Colonic mucosa (tissue), 4 donors: ENCODE measurements at places on chromosomes 4 and X.

- no peaks in the 10 kb centered on the region for H3K36me3 ChIP-seq
- peaks cover 19% of the 10 kb centered on the region for H3K4me1 ChIP-seq
- peak; percentile 38 for DNase-seq
- H3K27me3 ChIP-seq: no peaks in the 10 kb centered on the region
- peak overlapping the region; percentile 96 for H3K4me3 ChIP-seq
- H3K27ac ChIP-seq: peak overlapping the region; percentile 91
Observed at GRCh38 chr4:930028-930551, 2.0 kb downstream of the GAK start.

DNA sequence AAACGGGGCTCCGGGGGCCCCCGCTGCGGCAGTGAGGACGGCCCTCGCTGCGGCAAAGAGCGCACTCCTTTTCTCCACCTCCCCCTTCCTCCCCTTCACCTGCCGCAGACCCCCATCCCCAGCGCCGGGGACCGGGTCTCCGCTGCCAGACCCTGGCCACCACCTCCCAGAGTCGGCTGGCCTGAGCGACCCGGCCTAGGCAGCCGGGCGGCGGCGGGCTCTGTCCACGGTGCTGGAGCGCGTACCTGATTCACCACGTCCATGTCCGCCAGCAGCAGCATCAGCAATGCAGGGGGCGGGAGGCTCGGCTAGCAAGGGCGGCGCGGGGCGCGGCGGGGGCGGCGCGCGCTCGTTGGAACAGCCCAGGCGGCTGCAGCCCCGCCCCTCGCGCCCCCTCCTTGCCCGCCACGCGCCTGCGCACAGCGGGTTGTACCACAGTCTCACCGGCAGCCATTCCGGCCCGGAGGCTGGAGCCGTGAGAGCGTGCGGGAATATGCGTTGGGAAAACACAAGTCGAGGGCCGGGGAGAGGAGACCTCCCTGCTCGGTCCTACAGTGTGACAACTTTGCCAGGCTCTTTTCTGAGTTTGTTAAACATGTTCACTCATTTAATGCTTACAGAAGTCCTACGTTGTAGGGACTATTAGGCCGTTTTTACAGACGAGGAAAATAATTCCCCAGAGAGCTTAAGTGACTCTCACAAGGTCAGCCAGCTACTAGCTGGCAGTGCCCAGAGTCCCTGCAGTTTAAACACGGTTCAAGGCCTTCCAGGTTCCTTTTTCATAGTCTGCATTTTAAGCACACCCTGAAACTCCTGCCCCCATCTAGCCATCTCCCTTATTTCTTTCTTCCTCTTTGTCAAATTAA, at the start of gene SYP:
SYP (minus strand) TSS at position 288 of the 866 bp plus-strand sequence; CDS start at position 281, 7 bp downstream.
- DNase-seq: peak; percentile 87
- no peak within 1 kb of the TSS for H3K27ac ChIP-seq
- H3K27me3 ChIP-seq: no peaks in the 10 kb centered on the region

DNA sequence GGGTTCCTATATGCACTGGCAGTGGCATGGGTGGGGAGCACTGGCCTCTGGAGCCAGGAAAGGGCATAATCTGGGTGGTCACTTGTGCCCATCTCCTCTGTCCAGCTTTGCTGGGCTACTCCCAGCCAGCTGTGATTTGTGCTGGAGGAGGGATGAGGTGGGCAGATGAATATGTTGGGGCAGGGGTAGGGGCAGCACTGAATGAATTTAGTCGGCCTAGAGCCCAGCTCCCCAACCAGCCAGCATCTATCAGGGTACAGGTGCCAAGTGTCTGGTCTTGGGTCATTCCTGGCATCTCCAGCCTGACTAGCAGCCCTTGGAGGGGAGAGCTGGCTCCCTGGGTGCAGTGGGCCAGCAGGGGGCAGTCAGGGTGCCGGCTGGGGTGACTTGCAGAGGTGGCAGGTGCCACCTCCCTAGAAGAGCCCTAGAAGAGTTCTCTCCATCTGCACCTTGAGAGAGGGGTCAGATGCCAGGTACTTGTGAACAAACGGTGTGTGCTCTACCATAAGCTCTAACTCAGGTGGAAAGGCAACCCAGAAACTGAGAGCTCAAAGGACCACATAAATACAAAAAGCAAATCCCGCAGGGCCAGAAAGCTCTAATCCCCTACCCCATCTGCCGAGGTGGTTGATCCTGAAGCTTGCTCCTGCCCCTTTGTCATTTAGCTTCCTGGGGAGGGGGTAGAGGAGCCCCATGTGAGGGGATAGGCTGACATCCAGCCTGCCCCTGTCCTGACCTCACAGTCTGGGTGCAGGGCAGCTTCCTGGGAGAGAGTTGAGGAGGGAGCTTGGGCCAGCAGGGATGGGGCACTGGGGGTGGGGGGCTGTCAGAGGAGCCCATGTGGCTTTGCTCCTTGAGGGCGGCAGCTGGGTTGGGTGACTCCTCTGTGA, 2.2 kb downstream of the SORCS2 start:
- H3K27ac ChIP-seq: no peak overlapping the region
- H3K4me1 ChIP-seq: no peaks in the 10 kb centered on the region
- H3K36me3 ChIP-seq: no peaks in the 10 kb centered on the region
- DNase-seq: no peak
- peaks cover 13% of the 10 kb centered on the region for H3K27me3 ChIP-seq
- no peak overlapping the region for H3K4me3 ChIP-seq

DNA sequence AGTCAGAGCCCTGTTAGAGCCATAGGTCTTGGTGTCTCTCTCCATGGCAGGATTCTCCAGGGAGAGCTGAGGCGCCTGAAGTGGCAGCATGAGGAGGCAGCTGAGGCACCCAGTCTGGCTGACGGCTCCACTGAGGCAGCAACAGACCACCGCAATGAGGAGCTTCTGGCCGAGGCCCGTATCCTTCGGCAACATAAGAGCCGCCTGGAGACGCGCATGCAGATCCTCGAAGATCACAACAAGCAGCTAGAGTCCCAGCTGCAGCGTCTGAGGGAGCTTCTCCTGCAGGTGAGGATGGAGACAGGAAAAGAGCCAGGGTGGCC, 32.9 kb downstream of the TAF7L start:
- H3K36me3 ChIP-seq: no peaks in the 10 kb centered on the region
- H3K4me3 ChIP-seq: no peak overlapping the region

DNA sequence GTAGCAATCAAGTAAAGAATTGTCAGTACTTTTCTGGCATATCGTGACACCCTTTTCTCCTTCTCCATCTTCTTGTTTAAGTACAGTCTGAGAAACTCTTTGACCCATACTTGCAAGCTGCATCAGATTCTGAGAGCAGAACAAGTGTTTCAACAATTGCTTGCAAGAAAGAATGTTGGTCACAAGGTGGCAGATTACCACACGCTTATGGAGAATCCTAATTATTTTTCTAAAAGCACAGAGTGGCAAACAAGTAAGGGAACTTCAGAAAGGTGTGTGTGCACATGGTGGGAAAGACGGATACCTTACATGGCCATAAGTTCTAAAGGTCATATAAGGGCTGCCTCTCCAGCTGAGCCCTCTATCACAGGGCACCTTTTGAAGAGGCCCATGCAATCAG, 136.4 kb upstream of the FGF13 start:
- DNase-seq: no peak
- no peaks in the 10 kb centered on the region for H3K36me3 ChIP-seq
- H3K27me3 ChIP-seq: no peaks in the 10 kb centered on the region
- no peak overlapping the region for H3K27ac ChIP-seq
- H3K4me1 ChIP-seq: no peaks in the 10 kb centered on the region
- H3K4me3 ChIP-seq: no peak overlapping the region

GRCh38 chr4:98484031-98484430, 174.4 kb downstream of the TSPAN5 start:
- DNase-seq: no peak
- H3K27me3 ChIP-seq: no peaks in the 10 kb centered on the region
- no peaks in the 10 kb centered on the region for H3K36me3 ChIP-seq
- H3K4me3 ChIP-seq: no peak overlapping the region
- H3K4me1 ChIP-seq: no peaks in the 10 kb centered on the region

- no peaks in the 10 kb centered on the region for H3K27me3 ChIP-seq
- H3K36me3 ChIP-seq: no peaks in the 10 kb centered on the region
- no peak overlapping the region for H3K27ac ChIP-seq
- DNase-seq: no peak
- H3K4me3 ChIP-seq: no peak overlapping the region
Observed at GRCh38 chr4:183240581-183241321, 79.3 kb downstream of the CLDN22 start.

DNA sequence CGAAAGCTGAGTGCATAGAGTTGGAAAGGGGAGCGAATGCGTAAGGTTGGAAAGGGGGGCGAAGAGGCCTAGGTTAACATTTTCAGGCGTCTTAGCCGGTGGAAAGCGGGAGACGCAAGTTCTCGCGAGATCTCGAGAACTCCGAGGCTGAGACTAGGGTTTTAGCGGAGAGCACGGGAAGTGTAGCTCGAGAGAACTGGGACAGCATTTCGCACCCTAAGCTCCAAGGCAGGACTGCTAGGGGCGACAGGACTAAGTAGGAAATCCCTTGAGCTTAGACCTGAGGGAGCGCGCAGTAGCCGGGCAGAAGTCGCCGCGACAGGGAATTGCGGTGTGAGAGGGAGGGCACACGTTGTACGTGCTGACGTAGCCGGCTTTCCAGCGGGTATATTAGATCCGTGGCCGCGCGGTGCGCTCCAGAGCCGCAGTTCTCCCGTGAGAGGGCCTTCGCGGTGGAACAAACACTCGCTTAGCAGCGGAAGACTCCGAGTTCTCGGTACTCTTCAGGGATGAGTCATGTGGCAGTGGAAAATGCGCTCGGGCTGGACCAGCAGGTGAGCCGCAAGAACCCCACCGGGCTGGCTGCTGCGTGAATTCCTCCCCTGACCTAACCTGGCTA, at the start of gene DDX3X:
DDX3X (plus strand) TSS at position 419 of the 619 bp plus-strand sequence; CDS start at position 510, 91 bp downstream.
- peak; percentile 93 for DNase-seq
- H3K27me3 ChIP-seq: no peaks in the 10 kb centered on the region
- peaks cover 6% of the 10 kb centered on the region for H3K4me1 ChIP-seq
- no peaks in the 10 kb centered on the region for H3K36me3 ChIP-seq
- H3K27ac ChIP-seq: peak within 1 kb of the TSS; percentile 92
- H3K4me3 ChIP-seq: peak within 1 kb of the TSS; percentile 80

DNA sequence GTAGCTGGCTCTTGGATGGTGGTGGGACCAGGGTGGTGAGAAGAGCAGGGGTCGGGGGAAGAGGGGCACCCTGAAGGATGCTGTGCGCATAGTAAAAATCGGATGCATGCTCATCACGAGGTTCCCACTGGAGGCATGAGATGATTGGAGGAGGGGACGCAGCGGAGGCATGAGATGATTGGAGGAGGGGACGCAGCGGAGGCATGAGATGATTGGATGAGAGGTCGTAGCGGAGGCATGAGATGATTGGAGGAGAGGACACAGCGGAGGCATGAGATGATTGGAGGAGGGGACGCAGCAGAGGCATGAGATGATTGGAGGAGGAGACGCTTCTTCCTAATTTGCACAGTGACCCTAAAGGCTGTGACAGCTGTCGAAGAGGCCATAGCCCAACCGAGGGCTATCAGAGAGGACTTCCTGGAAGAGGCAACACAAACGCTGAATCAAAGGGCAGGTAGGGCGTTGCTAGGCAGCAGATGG, 106.7 kb downstream of the ADRA2C start:
- H3K27me3 ChIP-seq: peaks cover 23% of the 10 kb centered on the region
- H3K36me3 ChIP-seq: no peaks in the 10 kb centered on the region

- H3K27ac ChIP-seq: no peak overlapping the region
- H3K4me3 ChIP-seq: no peak overlapping the region
- DNase-seq: no peak
- H3K4me1 ChIP-seq: no peaks in the 10 kb centered on the region
Observed at GRCh38 chr4:76563454-76564122, 128.6 kb downstream of the SHROOM3 start.

- H3K27ac ChIP-seq: no peak overlapping the region
- H3K36me3 ChIP-seq: no peaks in the 10 kb centered on the region
- DNase-seq: no peak
- H3K4me1 ChIP-seq: no peaks in the 10 kb centered on the region
- no peaks in the 10 kb centered on the region for H3K27me3 ChIP-seq
- H3K4me3 ChIP-seq: no peak overlapping the region
Observed at GRCh38 chr4:151184523-151185458, 85.4 kb downstream of the RPS3A start.

DNA sequence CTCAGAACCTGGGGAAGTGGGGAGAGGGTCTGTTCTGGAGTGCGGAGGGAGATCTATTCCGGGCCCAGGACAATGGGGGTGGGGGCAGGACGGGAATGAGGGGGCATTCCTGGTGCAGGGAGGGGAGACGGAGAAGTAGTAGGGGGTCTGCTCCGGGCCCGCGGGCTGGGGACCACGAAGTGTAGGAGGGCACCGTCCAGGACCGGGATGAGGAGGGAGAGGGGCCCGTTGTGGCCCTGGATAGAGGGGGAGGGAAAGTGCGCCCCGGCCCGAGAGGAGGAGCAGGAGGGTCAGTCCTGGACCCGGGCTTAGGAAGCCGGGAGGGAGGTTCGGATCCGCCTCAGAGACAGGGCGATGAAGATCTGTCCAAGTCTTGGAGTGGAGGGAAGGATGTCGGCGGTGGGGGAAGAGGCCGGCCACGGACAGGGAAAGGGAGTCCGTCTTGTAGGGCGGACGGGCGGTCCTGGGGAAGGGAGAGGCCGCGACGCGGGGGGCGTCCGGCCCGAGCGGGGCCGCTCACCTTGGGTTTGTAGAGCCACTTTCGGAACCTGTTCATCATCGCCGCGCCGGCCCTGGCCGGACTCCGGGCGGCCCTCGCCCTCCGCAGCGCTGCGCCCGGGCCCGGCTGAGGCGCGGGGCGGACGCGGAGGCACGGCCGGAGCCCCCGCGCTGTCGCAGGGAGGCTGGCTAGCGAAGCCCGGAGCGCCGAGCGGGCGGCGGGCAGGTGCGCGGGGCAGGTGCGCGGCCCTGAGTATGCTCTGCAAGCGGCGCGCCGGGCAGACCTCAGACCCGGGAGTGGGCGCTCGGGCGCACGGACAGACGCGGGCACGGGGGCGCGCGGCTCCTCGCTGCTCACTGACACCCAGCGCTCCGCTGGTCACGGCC, at the start of gene ZFYVE28:
ZFYVE28 (minus strand) TSS at position 881 of the 885 bp plus-strand sequence; CDS start at position 559, 322 bp downstream.
- H3K27me3 ChIP-seq: no peaks in the 10 kb centered on the region
- peaks cover 22% of the 10 kb centered on the region for H3K4me1 ChIP-seq
- H3K27ac ChIP-seq: peak within 1 kb of the TSS; percentile 40
- peak within 1 kb of the TSS; percentile 69 for H3K4me3 ChIP-seq
- peak; percentile 34 for DNase-seq

GRCh38 chr4:186829740-186830449, 106.2 kb upstream of the FAT1 start:
- no peak overlapping the region for H3K27ac ChIP-seq
- H3K4me1 ChIP-seq: no peaks in the 10 kb centered on the region
- no peak for DNase-seq
- H3K4me3 ChIP-seq: no peak overlapping the region
- no peaks in the 10 kb centered on the region for H3K36me3 ChIP-seq
- no peaks in the 10 kb centered on the region for H3K27me3 ChIP-seq

- H3K27me3 ChIP-seq: no peaks in the 10 kb centered on the region
- no peaks in the 10 kb centered on the region for H3K36me3 ChIP-seq
- H3K27ac ChIP-seq: no peak overlapping the region
- peaks cover 5% of the 10 kb centered on the region for H3K4me1 ChIP-seq
Observed at GRCh38 chr4:152894673-152895072, 41.5 kb upstream of the FHDC1 start.

- no peaks in the 10 kb centered on the region for H3K36me3 ChIP-seq
- no peaks in the 10 kb centered on the region for H3K27me3 ChIP-seq
- no peak overlapping the region for H3K4me3 ChIP-seq
- no peak for DNase-seq
- H3K4me1 ChIP-seq: no peaks in the 10 kb centered on the region
Observed at GRCh38 chr4:150039274-150040127, 38.7 kb upstream of the DCLK2 start.
